NCI-H748 treated with DMSO at 0.1 percent for 48 hours (cell line): ENCODE measurements at places on chromosomes 2 and 18.

GRCh38 chr2:146251328-146251727 lies 1593.5 kb upstream of the ACVR2A start:
- DNase-seq = no peak

DNA sequence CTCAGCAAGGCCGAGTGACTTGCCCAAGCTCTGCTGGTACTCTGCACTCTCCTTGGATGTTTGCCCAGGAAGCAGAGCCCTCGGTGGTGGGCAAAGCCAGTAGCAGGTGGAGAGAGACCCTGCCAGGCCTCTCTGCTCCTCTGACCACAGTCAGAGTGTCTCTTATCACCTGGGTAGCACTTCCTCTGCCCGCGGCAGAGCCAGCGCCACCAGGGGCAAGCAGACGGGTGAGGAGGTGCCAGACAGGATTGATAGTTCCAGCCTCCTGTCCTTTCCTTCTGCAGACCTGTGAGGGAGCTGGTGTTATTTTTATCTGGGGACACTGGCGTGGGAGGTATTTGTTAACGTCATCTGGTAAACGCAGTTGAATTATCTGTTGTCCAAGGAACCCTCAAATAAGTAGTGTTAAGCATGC lies 152.9 kb downstream of the SMAD7 start:
- no peak for DNase-seq

GRCh38 chr2:237797253-237797652 lies 1.3 kb upstream of the RBM44 start:
- DNase-seq = no peak

- no peak for DNase-seq
These were observed 5.9 kb upstream of the RAX start for GRCh38 chr18:59279193-59279592.

GRCh38 chr2:187935126-187935525 lies 356.5 kb upstream of the GULP1 start:
- DNase-seq = no peak

GRCh38 chr2:8475349-8476031 lies 206.4 kb upstream of the ID2 start:
- DNase-seq = peak; percentile 42

DNA sequence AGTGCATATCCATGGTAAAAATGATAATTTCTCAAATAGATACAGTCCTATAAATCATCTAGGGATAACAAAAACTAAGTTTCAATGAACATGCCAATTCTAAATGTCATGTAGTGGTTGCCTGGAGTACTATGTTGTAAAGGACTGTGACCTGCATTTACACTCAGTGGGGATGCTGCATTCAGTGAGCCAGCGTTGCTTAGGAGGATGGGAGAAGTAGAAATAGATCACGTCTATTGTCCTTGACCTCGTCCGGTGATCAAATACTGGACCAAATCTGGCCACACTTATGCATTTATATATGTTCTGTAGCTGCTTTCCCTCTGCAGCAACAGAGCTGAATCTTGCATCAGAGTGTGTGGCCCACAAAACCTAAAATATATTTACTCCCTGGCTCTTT lies 139.0 kb upstream of the ETAA1 start:
- DNase-seq = no peak

GRCh38 chr2:214706986-214707385 lies 102.5 kb downstream of the BARD1 start:
- DNase-seq = no peak

DNA sequence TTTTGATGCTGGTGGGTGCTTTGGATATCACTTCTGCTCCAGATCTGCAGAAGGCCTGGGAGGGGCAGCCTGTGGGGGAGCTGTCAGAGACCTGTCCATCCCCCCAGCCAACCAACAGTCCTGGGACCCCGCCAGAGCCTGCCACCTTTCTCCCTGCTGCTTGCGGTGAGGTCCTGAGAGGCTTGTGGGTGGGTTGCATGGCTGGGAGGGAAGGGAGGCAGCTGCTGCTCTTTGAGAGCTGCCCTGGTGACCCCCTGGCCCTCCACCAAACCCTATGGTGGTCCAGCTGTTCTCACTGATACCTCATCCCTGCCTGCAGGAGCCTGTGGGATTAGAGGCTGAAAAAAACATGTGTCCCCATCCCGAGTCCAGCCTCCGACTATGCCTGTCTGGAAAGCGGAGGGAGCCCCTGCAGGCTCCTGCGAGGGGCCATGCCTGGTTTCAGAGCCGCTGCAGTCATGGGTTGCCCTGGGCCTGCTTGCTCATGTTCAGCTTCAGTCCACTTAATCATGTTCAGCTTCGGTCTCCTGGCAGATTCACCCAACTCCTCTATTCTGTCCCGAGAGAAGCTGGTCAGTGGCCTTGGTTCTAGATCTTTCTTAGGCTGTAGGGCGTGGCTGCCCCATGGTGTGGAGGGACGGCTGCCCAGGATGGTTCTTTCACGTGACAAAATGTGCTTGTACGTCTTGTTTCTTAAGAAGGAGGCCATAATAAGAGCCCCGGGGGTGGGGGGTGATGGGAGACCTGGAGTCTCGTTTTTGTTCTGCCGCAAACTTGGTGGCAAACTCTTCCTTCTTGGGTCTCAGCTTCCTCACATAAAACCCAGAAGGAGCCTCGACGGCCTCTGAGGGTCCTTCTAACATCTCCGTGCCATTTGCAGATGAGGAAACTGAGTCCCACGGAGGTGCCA lies 98.5 kb downstream of the CTIF start:
- no peak for DNase-seq

- no peak for DNase-seq
These were observed 93.9 kb downstream of the KLF7 start for GRCh38 chr2:207071820-207072219.
